Effector memory CD8-positive, alpha-beta T cell (primary cell): ENCODE measurements at places on chromosomes 12 and 14.
A peak's percentile ranks its signal among the peaks of the same experiment; 100 is the strongest.

DNA sequence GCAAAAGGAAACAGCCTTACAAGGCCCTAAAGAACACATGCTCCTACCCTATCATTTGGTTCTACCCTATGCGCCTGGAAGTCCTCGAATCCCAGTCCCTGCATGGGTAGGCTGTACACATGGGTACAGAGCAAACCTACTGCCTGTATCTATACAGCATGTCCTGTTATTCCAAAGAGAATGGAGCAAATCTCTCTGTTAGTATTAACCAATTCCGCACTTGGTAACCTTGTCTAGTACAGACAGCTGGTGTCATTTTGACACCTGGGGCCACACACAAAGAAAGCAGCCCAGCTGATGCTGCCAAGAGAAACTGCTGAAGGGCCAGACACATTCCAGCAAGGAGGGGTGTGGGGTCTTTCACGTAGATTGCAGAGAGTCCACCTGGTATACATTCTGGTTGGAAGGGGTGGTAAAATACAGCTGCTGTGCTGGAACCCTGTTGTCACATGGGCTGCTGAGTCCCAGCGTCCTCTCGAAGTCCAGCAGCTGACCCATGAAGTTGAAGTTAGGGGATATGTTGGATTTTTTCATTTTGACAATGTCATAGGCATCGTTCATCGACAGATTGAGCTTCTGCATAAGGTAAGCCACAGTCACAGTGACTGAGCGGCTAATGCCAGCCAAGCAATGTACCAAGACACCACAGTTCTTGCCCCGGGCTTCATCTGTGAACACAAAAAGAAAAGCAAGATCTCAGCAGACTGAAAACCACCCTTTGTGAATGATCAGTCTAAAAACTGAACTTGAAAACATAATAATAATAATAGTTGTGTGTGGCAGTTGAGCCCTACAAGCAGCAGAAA, 3.2 kb downstream of the DUSP6 start:
- DNase-seq, result no peak

DNA sequence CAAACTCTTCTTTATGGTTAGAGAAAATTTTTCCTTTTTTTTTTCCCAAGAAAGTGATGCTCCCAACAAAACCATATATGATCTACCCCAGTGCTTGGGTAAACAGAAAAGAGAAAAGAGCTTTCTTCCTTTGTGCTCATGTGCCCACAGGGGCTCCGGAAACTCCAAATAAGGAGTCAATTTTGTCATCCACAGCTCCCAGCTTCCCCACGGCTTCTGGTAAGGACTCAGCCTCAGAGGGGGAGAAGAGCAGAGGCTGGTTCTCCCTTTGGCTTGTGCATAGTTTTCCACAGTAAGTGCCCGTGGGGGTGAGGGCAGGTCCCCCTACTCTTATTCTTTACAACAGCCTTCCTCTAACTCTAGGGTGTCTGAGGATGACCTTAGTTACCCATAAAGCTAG, 13.3 kb upstream of the RGS6 start:
- no peak for DNase-seq

DNA sequence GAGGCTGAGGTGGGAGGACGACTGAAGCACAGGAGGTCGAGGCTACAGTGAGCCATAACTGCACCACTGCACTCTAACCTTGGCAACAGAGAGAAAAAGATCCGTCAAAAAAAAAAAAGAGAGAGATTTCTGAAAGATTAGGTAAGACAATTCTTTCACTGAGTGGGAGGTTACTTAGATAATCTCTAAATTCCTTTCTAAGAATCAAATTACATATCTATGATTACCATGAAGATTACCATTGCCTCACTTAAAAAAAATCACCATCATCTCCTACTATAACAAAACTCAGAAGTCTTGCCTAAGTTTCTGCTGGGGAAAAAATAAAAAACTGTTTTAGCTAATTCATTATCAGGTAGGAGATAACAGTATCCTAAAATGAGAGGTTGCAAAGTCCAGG, 366.7 kb downstream of the DUSP6 start:
- no peak for DNase-seq

GRCh38 chr12:562634-563033, 100.6 kb downstream of the NINJ2 start:
- DNase-seq, result no peak

GRCh38 chr12:124869059-124869665, 5.5 kb upstream of the SCARB1 start:
- no peak for DNase-seq

DNA sequence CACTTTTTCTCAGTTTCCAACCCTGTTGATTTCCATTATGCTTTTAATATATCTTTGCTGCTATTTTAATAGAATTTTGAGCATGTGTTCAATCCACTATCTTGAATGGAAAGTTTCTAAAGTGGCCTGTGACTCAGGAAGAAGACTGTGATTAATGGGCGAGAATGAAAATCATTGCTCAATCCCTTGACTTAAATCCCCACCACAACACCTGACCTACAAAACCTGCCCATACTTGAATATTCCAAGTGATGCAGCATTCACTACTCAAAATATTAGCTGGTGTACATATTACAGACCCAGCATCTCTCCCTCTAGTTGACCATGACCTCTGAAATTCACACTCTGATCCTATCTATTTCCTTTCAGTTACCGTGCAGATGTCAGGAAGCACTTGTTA, 1.3 kb upstream of the OAS3 start:
- DNase-seq, result no peak

GRCh38 chr12:7555752-7556151, 52.2 kb upstream of the CD163 start:
- no peak for DNase-seq

- no peak for DNase-seq
These were observed 25.1 kb downstream of the CPNE8 start for GRCh38 chr12:38880288-38880687.

DNA sequence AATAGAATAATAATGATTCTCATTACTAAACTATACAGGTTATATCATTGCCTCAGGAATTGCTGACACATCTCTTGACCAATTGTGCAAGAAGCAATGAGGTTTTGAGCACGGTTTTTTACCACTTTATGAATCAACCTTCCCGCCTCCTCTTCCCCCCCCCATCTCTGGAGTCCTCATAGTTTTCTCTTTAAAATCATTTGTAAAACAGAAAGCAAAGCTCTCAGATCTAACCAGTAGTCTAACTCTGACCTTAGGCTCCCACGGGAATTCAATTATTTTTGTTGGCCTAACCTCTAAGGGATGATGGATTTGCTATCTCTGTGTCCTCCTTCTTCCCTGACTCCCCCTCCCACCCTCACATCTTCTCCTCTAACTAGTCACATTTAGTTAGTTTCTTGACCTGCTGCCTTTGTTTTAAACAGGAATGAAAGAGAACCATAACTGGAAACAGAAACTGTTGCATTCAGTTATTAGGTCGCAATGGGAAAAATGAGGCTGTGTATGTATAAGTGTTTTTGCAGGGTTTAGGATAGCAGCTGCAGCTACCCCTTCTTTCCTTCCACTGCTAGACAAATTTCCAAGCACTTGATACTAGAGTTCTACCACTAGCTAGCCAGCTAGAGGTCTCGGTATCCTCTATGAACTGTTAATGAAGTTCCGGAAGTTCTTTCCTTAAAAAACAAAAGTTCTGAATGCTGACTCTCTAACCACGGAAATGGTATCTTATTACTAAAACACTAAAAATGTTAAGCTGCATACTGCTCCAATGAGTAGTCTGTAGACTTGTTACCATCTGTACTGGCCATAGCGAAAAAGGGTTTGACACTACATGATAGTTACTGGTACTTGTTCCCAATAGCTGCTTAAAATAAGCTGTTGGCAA, 65.4 kb downstream of the TAOK3 start:
- no peak for DNase-seq

GRCh38 chr14:68626386-68626785, 166.5 kb downstream of the ZFP36L1 start:
- no peak for DNase-seq

GRCh38 chr12:108611884-108612415, 14.1 kb upstream of the TMEM119 start:
- DNase-seq, result peak; percentile 57
